ENCODE measurements at places on chromosomes 4 and X. TPM values are rescaled to one million over a fixed set of nuclear protein-coding genes. Genes with fewer than 3 reads are reported as not detected.

KCNE5 gene
- total RNA-seq, result 0.52 TPM

SUPT20HL2 gene
- total RNA-seq, result not detected

RAB40AL gene
- 0.44 TPM for total RNA-seq

GATB gene
- 16.1 TPM for total RNA-seq

DNA sequence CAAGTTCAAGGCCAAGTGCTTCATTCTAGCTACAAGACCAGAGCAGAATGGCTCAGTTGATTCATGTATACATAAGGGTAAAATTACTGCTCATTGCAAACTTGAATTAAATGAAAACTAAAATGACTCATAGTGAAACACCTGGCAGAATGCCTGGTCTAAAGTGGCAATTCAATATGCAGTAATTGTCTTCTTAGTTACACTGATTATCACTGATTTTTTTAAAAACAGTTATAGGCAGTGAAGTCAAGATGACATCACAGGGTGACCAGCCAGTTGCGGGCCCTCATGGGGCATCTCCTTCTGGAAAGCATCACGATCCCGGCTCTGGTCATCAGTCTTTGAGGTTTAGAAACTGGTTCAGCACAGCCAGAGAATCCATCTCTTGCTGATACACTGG is 154.2 kb downstream of the RAB28 start:
- H3K27ac ChIP-seq, result no peak overlapping the region
- no peaks in the 10 kb centered on the region for H3K36me3 ChIP-seq
- no peak for DNase-seq
- H3K4me3 ChIP-seq, result no peak overlapping the region
- no peaks in the 10 kb centered on the region for H3K27me3 ChIP-seq

DNA sequence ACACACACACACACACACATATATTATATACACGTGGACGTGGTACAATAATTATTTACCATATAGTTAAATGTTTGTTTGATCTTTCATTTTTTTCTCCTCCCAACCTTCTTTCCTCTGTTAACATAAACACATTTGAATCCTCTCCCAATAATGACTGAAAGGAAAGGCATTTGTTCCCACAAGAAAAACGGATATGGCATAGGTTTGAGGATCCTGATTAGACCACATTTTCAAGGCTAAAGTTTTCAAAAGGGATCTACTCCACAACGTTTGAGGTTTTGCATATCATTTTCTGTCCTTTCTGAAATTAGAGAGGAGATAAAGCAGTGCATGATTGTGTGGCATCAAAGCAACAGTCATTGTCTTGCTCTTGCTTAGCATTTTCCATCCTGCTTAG is 1883.4 kb downstream of the STIM2 start:
- DNase-seq, result no peak
- no peak overlapping the region for H3K4me3 ChIP-seq
- H3K4me1 ChIP-seq, result no peaks in the 10 kb centered on the region
- no peak overlapping the region for H3K27ac ChIP-seq
- H3K27me3 ChIP-seq, result no peaks in the 10 kb centered on the region

DNA sequence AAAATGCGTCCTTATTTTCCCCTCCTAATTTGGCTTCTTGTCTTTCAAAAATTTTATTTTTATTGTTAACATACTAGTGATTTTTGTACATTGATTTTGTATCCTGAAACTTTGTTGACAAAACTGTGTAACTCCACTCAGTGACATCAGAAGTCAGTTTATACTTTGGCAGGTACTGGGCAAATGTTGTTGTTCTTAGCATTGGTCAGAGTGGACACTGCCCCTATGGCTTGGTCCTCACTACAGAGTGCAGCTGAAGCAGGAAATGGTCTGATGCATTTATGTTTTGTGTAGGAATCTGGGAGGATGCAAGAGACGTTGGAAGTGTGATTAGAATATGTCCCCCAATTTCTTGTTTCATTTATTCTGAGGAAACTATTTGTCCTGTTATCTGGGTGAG is 205.5 kb upstream of the CENPE start:
- H3K27me3 ChIP-seq, result no peaks in the 10 kb centered on the region
- no peaks in the 10 kb centered on the region for H3K36me3 ChIP-seq
- no peak overlapping the region for H3K27ac ChIP-seq
- DNase-seq, result no peak
- H3K4me3 ChIP-seq, result no peak overlapping the region
- no peaks in the 10 kb centered on the region for H3K4me1 ChIP-seq

DNA sequence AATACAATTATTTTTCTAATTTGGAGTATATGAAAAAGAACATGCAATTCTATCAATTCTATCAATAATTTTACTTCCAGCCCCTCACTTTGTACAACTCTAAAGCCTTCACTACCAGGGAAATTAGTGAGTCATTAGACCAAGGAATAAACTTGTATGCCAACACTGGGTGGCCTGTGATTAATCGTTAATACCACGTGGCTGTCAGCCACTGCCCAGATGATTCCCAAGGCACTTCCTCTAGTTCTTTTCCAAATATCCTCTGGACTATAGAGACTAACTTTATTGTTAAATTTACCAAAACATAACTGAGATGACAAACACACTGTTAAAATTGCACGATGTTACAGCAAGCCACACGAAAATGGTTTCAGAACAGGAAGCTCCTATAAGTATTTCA is 45.7 kb downstream of the MID1 start:
- no peaks in the 10 kb centered on the region for H3K27me3 ChIP-seq
- no peaks in the 10 kb centered on the region for H3K4me1 ChIP-seq
- H3K4me3 ChIP-seq, result no peak overlapping the region
- DNase-seq, result no peak

DNA sequence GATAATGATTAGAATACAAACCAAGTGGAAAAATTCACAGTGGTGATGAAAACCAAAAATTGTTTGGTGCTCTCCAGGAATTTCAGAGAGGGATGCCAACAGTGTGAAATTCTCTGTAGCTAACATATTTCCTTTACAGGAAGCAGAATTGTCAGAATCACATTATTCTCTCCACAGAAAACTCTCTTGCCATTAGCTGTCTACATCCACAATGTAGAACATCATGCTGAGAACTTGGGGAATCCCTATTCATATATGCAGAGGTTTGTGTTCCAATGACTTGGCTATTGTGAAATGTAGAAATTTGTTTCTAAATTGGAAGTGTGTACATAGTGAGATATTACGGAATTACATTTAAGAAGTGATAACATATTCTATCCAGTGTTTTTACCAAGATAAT is 142.0 kb downstream of the PCDH7 start:
- H3K27me3 ChIP-seq, result no peaks in the 10 kb centered on the region
- DNase-seq, result no peak
- H3K27ac ChIP-seq, result no peak overlapping the region
- H3K4me3 ChIP-seq, result no peak overlapping the region

- no peak for DNase-seq
- peaks cover 6% of the 10 kb centered on the region for H3K4me1 ChIP-seq
- no peak overlapping the region for H3K4me3 ChIP-seq
- H3K27ac ChIP-seq, result no peak overlapping the region
- no peaks in the 10 kb centered on the region for H3K36me3 ChIP-seq
Observed at GRCh38 chr4:25101836-25102235, 58.4 kb downstream of the SEPSECS start.

DNA sequence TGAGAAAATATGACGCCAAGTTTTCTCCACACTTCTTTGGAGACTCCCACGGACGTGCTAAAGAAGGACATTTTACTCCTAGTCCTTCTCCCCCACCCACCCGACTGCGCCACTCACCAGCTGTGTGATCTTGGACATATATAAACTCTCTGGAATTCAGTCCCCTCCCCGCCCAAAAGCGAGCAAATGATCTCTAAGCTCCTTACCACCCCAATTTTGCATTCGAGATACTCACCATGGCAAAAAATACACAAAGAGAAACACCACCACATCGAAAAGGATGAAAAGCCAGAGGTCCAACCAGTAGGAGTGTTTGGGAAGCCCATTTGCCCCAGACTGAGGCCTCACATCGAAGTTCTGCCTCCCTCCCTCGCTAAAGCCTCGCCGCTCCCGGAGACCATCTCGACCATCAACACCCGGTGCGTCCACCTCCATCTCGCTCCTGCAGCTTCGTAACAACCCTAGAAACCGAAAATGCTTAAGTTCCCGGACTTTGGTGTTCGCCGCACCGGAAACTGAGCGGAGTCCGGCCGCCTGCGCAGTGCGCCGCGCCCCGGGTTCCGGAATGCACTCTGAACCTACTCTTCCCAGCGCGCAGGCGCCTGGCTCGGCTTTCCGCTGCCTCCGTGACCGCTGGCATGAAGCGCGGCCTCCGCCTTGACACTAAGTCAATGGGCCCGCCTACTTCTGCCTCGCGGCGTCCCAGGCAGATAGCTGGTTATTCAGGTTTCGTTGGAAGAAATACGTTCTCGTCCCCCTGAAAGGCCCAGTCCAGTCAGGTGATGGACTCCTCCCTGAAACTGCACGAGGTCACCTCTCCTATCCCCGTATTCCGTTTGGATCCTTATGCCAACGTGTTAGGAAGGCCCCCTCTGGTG is 21.6 kb downstream of the FABP2 start:
- peaks cover 38% of the 10 kb centered on the region for H3K4me1 ChIP-seq
- peak overlapping the region; percentile 97 for H3K27ac ChIP-seq
- H3K36me3 ChIP-seq, result peaks cover 36% of the 10 kb centered on the region

GRCh38 chr4:52713456-52713937 is 37.7 kb downstream of the ERVMER34-1 start:
- DNase-seq, result no peak
- H3K4me1 ChIP-seq, result peaks cover 57% of the 10 kb centered on the region
- H3K4me3 ChIP-seq, result peak overlapping the region; percentile 98
- H3K27ac ChIP-seq, result peak overlapping the region; percentile 96
- no peaks in the 10 kb centered on the region for H3K27me3 ChIP-seq
- H3K36me3 ChIP-seq, result peaks cover 46% of the 10 kb centered on the region

DNA sequence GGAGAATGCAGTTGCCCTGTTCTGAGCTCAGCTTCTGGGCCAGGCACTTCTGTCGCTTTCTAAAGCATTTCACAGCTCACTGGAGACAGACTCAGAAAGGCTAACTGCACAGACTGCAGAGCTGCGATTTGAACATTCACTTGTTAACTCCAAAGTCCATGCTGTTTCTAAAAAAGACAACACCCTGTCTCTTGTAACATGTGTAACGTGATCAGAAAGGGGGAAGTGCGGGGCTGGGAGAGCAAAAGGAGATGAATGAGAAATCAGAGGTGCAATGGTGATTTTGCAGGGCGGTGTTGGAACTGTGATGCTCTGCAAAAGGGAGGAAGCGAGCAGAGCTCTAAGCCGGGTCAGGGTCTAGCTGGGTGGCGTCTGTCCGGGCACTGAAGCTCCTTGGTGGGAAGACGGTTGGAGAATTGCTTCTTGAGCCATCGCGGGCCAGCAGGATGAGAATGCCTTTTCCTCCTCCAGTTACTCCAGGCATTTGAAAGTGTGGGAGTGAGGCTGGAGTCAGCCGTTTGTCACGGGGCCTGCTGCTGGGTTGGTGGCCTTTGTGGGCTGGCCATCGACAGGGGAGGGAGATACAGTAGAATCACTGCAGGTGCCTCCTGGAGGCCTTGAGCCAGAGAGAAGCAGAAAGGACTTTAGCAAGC is 20.3 kb downstream of the TBC1D14 start:
- no peaks in the 10 kb centered on the region for H3K27me3 ChIP-seq
- DNase-seq, result no peak
- H3K4me1 ChIP-seq, result peaks cover 66% of the 10 kb centered on the region
- peak overlapping the region; percentile 49 for H3K27ac ChIP-seq
- no peak overlapping the region for H3K4me3 ChIP-seq
- peaks cover 60% of the 10 kb centered on the region for H3K36me3 ChIP-seq

DNA sequence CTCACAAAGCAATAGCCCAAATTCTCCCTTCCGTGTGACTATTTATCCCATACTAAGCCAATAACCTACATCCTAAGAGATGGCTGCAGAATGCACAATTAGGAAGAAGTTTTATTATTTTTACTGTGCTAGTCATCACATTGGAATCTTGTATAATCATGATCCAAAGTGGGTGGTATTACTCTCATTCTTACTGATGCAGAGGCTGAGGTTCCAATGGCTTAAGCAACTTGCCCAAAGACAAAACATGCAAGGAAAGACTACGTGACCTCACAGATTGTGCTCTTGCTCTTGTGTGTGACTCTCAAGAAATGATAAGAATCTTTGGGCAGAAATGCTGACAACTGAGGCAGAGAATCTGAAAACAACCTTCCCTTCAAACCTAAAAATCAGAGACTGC is 212.2 kb downstream of the LDB2 start:
- no peaks in the 10 kb centered on the region for H3K4me1 ChIP-seq
- DNase-seq, result no peak
- H3K27me3 ChIP-seq, result peaks cover 2% of the 10 kb centered on the region
- H3K36me3 ChIP-seq, result no peaks in the 10 kb centered on the region
- no peak overlapping the region for H3K27ac ChIP-seq

- H3K4me3 ChIP-seq, result no peak overlapping the region
- no peaks in the 10 kb centered on the region for H3K36me3 ChIP-seq
- no peaks in the 10 kb centered on the region for H3K4me1 ChIP-seq
- DNase-seq, result no peak
- H3K27ac ChIP-seq, result no peak overlapping the region
- H3K27me3 ChIP-seq, result no peaks in the 10 kb centered on the region
Observed at GRCh38 chrX:115363372-115363771, 73.9 kb downstream of the LUZP4 start.

DNA sequence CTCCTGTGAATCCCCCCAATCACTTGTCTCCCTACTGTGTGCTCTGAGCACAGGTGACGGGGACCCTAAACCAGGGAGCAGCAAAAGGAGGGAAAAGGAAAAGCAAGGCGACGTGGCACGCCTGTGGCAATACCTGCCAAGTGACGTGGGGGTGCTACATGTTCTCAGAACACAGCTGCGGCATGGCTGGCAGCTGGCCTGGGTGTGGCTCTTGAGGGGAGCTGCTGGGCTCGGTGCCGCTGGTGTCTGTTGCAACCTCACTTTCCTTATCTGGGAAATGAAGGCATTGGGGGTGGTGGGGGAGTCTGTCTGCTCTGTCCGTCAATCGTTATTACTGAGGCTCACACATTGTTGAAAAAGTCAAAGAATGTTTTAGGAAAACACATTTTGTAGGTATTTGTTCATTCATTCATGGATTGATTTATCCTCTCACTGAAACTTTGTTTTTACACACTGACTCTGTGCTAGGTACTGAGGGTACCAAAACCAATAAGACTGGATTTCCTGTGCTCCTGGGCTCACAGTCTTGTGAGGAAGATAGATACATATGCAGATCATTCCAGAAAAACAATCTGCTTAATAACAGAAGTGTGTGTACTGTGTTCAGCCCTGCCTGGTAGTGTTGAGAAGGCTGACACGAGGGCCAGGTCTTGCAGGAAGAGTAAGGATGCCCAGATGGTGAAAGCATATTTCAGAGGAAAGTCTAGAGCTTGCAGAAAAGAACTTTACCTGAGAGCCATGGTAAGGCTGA is 217.6 kb downstream of the PTTG2 start:
- H3K36me3 ChIP-seq, result peaks cover 2% of the 10 kb centered on the region
- no peak for DNase-seq
- peak overlapping the region; percentile 70 for H3K4me3 ChIP-seq
- H3K27me3 ChIP-seq, result peaks cover 15% of the 10 kb centered on the region
- peaks cover 66% of the 10 kb centered on the region for H3K4me1 ChIP-seq

GRCh38 chrX:25968920-25969319 is 169.2 kb upstream of the MAGEB18 start:
- no peaks in the 10 kb centered on the region for H3K4me1 ChIP-seq
- DNase-seq, result no peak
- H3K36me3 ChIP-seq, result no peaks in the 10 kb centered on the region
- H3K4me3 ChIP-seq, result no peak overlapping the region
- no peak overlapping the region for H3K27ac ChIP-seq
- H3K27me3 ChIP-seq, result no peaks in the 10 kb centered on the region
